ENCODE measurements at places on chromosomes 1 and 21. TPM values are rescaled to one million over a fixed set of nuclear protein-coding genes. Genes with fewer than 3 reads are reported as not detected.

DNA sequence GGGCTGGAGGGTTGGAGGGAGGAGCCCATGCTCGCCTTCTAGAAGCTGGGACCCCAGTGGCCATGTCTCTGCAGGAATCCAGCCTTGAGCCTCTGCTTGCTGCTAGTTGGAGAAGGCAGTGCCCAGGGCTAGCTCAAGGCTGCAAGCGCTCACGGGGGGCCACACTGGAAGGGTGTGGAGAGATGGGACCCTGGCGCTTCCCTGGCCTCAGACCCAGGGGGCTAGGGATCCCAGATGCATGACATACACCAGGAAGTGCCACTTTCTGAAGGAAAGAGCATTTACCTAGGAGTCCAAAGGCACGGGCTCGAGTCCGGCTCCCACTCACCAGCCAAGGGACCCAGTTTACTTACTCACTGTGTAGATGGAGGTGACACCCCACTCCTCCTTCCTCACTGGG, 32.6 kb downstream of the NENF start:
- no peak for DNase-seq

DNA sequence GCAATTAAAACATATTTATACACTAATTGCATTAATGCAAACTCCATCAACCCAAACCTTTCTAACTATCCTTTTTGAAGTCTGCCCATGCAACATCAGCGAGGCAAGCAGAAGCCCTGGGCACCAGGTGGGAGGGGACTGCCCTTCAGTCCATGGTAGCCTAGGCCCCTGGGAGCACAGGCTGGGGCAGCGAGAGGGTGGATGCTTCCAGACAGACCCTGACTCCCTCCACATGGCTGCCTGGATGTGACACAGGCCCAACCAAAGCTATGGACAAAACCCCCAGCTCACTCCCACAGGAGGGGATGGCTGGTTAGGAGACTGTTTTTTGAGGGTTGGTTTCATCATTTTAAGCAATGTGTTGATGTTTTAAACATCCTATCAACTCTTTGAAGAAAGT, 17.8 kb upstream of the LRRC47 start:
- no peak for DNase-seq

DNA sequence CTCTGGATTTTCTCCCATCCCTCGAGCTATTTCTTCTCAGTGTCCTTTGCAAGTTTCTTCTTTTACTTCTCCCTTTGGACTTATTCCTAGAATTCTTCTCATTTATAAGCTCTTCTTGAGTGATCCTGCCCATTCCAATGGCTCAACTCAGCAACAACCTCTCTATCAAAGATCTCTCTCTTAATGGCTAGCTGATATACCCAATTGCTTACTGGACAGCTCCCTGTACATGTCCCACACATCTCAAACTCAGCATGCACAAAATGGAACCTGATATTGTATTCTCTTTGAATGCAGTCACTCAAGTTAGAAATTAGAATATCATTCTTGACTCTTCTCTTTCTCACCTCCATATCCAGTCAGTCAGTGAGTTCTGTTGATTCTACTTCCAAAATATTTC, 48.6 kb downstream of the SLC25A24 start:
- DNase-seq = no peak

DNA sequence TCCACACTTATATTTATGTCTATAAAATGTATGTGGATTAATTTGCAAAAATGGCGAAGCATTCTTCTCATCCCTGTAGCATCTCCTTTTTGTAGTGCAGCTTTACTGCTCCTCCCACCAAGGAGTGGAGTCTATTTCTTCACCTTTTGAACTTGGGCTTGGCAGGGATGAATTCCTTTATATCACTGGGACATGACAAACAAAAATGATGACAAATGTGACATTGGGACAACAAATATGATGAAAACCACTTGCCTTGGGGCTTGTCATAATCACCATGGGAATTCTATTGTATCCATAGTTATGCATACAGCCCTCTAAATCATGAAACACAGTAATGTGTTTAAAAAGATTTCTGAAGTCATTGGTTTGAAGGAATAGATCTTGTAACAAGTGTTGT, 155.0 kb downstream of the TNFSF18 start:
- no peak for DNase-seq

- DNase-seq = peak; percentile 43
These were observed 7.4 kb upstream of the DEGS1 start for GRCh38 chr1:224175617-224176016.

- peak; percentile 73 for DNase-seq
These were observed 664 bp downstream of the BACE2 start for GRCh38 chr21:41168391-41169257.

DNA sequence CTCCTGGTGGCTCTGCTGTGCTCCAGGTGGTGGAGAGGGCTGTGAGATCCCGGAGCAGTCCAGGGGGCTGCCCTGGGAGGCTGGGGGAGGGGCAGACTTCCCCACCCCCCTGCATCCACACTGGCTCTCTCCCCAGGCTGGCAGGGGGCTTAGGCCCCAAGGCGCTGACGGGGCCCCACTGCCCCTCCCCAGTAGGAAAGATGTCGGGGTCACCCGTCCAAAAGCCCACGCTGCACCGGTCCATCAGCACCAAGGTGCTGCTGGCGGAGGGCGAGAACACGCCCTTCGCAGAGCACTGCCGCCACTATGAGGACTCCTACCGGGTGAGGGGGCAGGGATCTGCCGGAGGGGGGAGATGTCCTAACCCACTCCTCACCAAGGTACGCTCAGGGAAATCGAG, 5.8 kb downstream of the RNF207 start:
- DNase-seq = no peak

- DNase-seq = no peak
These were observed 16.2 kb downstream of the CD247 start for GRCh38 chr1:167502192-167502551.

GRCh38 chr1:54312796-54313316, 93.3 kb downstream of the SSBP3 start:
- DNase-seq = peak; percentile 79

- DNase-seq = peak; percentile 16
These were observed 32.2 kb downstream of the DTL start for GRCh38 chr1:212067787-212068186.

DNA sequence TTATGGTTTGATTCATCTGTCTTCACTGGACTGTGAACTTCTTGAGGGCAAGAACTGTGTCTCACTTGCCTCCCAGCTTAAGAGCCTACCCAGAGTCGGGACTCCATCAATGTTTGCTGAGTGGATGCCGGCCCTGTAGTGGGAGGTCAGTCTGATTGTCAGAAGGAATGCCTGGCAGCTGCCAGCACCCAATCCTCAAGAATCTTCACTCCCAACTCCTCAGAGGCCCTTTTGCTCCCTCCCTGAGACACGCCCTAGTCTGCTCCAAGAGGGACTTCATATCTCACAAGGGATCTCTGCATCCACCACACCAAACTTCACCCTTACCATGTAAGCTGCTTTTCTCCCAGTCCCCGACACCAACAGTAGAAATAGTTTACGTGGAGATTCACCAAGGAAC, 15.2 kb upstream of the KDM4A start:
- DNase-seq = no peak

GRCh38 chr1:183872403-183872802, 67.5 kb downstream of the RGL1 start:
- DNase-seq = no peak

DNA sequence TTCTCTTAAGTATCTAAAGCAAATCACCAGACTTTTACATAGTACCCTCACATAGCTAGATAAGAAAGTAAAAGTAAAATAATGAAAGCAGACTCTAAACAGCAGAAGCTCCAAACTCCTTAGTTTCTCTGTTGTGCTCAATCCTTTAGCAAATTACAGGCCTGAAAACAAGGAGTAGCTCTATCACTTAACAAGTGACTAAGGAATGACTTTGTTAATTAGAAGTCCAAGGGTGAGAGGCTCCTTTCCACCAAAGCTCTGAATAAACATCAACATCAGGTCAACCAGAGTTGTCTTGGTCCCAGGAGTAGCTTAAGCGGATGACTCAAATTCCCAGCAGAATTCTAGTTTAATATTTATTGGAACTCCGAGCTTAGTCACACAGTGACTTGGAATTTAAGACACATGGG, 5.9 kb downstream of the NRIP1 start:
- DNase-seq = peak; percentile 21

DNA sequence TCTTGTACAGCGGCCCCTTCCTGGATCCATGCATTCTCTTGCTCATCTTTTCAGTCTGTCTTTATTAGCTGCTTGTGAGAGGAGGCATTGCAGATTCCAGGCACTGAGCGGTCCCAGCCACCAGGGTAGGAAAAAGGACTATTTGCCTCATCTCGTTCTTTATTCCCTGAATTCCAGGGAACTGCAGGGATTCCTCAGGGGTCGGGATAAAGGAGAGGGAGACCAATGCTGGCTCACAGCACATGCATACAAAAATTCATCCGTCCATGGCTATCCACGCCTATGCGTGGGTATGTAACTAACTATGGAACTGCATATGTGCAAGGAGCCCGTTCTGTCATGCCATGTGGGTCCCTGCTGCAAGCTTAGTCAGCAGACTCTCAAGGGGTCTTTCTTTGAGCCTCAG, 879 bp upstream of the PLPPR5 start:
- no peak for DNase-seq

DNA sequence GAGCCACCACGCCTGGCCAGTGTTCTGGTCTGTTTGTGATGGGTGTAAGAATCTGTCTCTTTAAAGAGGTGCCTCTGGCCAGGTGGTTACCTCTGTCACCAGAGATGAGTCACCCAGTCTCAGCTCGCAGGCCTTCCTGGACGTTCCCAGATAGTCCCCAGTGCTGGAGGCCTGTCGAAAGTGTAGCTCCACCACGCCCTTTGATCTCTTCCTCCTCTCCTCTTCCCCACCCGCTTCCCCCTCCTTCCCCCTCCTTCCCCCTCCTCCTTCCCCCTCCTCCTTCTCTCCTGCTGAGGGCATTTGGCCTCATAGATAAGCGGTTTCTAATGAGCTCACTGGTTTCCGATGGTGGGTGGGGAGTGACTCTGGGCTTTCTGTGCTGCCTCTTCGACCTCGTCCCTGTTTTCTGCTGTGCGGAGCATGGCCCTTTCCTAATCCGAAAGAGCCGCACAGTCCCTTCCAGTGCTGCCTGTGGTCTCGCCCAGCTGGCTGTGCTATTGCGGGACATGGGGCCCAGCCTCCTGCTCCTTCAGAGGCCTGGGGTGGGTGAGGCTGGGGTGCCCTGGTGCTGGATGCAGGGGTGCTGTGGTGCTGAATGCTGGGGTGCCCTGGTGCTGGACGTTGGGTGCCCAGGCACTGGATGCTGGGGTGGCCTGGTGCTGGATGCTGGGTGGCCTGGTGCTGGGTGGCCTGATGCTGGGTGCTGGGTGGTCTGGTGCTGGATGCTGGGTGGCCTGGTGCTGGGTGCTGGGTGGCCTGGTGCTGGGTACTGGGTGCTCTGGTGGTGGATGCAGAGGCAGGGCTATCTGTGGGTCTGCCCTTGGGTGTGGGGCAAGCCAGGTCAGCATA, 19.2 kb downstream of the AGPAT3 start:
- peak; percentile 64 for DNase-seq

- DNase-seq = no peak
These were observed 3.5 kb upstream of the NBL1 start for GRCh38 chr1:19640363-19641316.

- DNase-seq = no peak
These were observed 20.5 kb downstream of the HIVEP3 start for GRCh38 chr1:41898191-41898713.

DNA sequence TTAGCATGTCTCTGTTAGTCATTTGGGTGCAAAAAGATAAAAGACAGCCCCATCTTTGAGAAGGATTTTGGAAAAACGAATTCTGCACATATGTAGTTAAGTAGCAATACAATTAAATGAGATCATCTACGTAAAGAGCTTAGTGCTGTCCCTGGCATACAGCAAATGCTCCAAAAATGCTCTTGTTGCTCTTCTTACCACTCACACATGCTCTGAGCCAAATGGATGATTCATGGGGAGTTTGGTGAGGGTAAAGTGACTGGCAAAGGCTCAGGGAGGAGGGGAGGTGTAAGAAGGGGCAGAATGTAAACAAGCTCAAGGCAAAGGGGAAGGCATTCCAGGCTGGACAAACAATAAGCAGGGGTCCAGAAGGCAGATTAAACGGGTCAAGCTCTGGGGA, 191.9 kb downstream of the AK5 start:
- DNase-seq = no peak

- no peak for DNase-seq
These were observed 25.3 kb upstream of the TRAPPC10 start for GRCh38 chr21:43986544-43987451.

DNA sequence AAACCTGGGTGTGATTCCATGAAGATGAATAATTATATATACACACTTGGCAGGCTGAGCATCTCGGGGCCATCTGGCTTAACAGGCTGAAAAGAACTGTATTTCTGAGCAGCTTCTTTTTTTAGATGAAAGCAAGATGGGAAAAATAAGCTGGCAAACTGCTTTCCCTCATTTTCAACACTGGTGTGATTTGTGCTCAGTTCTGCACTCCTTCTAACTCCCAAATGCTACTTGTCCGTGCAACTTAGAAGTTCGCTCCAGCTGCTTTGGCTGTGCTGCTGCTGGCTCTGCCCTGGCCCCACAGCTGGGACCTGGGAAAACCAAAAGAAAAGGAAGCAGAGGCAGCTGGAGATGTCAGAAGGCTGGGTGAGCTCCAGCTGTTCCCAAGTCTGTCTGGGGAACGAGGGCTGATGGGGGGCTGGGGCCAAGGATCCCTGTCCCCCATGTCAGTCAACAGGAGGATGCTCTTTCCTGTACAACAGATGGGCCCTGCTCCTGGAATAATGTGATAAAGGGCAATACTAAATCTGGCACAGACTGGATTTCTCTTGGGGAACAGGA, 44.9 kb downstream of the PAFAH2 start:
- peak; percentile 95 for DNase-seq

DNA sequence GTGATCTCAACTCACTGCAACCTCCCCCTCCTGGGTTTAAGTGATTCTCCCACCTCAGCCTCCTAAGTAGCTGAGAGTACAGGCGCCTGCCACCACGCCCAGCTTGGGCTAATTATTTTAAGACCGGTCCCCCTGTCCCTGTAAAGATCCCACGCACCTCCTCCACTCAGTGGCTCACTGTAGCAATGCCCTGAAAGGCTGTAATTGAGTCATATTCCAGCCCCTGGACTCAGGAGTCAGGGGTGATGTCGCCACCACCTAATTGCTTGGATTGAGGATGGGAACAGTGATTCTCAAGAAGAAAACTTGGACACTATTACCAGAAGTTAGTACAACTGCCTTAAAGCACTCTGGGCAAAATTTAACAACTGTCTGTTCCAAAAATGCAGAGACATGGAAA, 3.1 kb upstream of the EDARADD start:
- no peak for DNase-seq

- DNase-seq = no peak
These were observed 9.5 kb upstream of the DUSP10 start for GRCh38 chr1:221751226-221751887.

The PLCH2 gene
- total RNA-seq = 11.1 TPM

The PCAT6 gene
- total RNA-seq = not detected

The ADGRL2 gene
- total RNA-seq = 21.4 TPM

The PAQR6 gene
- total RNA-seq = not detected

The CD101 gene
- total RNA-seq = 0.48 TPM

The RGS18 gene
- total RNA-seq = 9.9 TPM

The ARHGEF16 gene
- not detected for total RNA-seq

The KCNJ9 gene
- not detected for total RNA-seq

The CHI3L1 gene
- 5.8 TPM for total RNA-seq

The SAMD13 gene
- total RNA-seq = 12.8 TPM
